ENCODE measurements at places on chromosomes 11 and 22. TPM values are rescaled to one million over a fixed set of nuclear protein-coding genes. Genes with fewer than 3 reads are reported as not detected.

The CHRM4 gene
- total RNA-seq = not detected

The SLC22A8 gene
- not detected for total RNA-seq

The CELSR1 gene
- total RNA-seq = 36.3 TPM

The C11orf52 gene
- not detected for total RNA-seq

The BATF2 gene
- total RNA-seq = 0.51 TPM

DNA sequence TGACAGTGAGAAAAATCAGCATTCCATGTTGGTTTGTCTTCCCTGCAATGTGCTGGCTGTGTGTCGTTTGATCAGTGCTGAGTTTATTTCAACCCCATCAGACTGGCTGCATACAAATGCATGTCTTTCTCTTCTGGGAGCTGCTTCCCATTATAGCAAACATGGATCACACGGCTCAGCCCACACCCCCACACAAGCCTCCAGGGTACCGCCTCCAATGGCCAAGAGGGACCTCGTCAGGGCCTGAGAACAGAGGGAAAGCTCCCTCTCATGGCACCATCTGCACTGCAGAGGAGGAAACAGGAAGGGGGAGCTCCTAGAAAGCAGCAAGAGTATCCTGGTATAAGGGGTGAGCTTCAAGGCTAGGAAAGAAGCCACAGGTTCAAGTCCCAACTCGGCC is 214.2 kb downstream of the LARGE1 start:
- H3K27ac ChIP-seq = no peak overlapping the region
- no peaks in the 10 kb centered on the region for H3K36me3 ChIP-seq
- no peak for DNase-seq
- no peaks in the 10 kb centered on the region for H3K4me1 ChIP-seq
- H3K27me3 ChIP-seq = no peaks in the 10 kb centered on the region

DNA sequence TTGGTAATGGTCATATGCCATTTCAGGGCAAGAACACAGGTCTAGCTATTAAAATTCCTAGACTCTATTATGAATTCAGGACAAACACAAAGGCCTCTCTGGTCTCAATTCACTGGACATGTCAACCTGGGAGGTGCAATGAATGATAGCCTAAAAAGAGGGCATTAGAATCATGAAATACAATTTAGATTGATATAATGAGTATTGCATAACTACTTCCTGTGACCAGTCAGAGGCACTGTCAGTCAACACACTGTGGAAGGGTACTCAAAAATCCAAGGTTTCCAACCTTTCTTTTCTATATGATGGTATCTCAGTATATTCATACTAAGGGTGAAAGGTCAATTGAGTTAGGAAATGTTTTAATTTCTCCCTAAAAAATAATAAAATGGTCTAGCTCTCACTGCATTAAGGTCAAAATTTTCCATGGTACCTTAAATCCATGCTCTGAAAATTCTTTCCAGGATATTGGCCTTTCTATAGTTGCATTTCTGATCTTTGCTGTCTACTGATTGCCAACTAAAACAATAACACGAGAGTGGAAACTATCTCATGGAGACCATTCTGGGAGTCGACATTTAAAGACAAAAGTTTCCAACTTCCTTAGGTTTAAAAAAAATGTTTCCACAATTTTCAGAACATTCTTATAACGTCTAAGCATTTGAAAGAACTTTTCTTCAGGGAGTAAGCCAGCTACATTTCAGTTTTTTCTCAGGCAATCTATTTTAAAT is 81.7 kb upstream of the APOA1 start:
- H3K36me3 ChIP-seq = peaks cover 5% of the 10 kb centered on the region
- H3K27ac ChIP-seq = no peak overlapping the region
- no peaks in the 10 kb centered on the region for H3K27me3 ChIP-seq
- H3K4me3 ChIP-seq = no peak overlapping the region
- H3K4me1 ChIP-seq = peaks cover 21% of the 10 kb centered on the region

DNA sequence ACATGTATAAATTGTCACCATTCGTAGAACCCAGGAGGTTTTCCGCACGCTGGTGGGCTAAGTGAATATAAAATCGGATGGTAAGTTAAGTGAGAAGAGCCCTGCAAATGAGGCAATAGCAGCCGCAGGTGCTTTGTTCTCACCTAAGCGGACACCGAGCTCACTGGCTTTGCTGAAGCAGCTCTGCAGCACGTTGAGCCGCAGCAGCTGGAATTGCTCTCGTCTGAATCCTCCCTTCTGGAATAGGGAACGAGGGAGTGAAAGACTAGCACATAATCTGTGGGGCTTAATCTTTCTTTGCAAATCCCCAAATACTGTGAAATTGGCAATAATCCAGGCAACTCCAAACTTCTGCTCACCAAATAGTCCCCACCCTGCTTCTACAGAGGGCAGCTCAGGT is 488.1 kb downstream of the NTM start:
- no peaks in the 10 kb centered on the region for H3K4me1 ChIP-seq
- H3K36me3 ChIP-seq = no peaks in the 10 kb centered on the region
- H3K27ac ChIP-seq = no peak overlapping the region
- H3K27me3 ChIP-seq = no peaks in the 10 kb centered on the region
- no peak for DNase-seq
- H3K4me3 ChIP-seq = no peak overlapping the region
